Stimulated activated CD8-positive, alpha-beta memory T cell treated with anti-CD3 and anti-CD28 coated beads, Interleukin-4, amount 100 ng/mL, for 1 hour (primary cell): ENCODE measurements at places on chromosomes 3 and 15.

GRCh38 chr15:97013491-97013890 lies 683.0 kb downstream of the NR2F2 start:
- no peak for DNase-seq

GRCh38 chr15:97984157-97984556 lies 23.7 kb downstream of the ARRDC4 start:
- no peak for DNase-seq

DNA sequence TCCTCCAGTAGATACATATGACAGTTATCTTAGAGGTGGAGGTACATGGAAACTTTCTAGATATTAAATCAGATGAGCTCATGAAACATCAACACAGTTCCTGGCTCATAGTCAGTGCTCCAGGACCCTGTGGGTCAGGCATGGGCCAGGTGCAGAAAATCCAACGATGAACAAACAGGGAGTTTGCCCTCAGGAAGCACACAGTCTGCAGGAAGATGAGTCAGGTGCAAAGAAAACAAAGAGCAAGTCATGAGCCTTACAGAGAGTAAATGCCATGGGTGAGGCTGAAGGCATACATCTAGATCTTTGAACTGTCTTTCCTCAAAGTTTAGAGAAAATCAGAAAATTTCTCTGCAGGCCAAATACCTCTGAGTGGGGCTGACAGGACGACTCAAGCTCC lies 184.2 kb upstream of the TPM1 start:
- DNase-seq = no peak

GRCh38 chr3:38317192-38317759 lies 29.3 kb upstream of the XYLB start:
- DNase-seq = no peak

DNA sequence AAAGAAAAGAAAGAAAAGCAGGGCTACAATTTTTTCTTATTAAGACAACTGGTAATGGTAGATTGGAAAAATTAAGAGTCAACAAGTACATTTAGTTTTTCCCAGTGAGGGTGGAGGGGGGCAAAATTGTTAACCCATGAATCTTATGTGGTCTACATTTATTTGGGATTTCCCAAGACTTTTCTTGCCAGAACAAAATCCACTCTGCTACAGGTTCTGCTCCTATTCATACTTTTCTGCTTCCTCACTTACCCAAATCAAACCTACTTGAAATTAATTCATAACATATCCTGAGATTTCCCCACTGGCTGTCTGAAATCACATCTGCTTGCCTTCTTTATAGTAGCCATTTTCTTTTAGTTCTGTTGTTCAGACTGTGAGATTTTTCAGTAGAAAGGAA lies 41.1 kb downstream of the VGLL3 start:
- DNase-seq = no peak

DNA sequence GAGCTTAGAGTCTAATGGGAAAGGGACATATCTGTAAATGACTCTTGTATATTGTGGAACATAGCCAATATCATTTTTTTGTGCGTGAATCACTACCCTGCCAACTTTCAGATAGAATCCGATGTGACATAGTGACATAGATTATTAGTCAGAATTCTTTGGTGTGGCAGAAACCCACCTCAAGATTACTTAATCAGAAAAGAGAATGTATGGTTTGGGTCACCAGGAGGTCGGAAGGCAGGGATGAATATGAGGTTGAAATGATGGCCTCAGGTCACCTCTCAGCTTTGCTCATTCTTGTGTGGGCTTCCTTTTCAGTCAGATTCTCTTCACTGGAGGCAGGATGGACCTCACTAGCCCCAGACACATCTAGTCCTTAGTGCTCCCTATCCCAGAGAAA lies 41.4 kb downstream of the SNAPC5 start:
- DNase-seq = no peak

- no peak for DNase-seq
These were observed 13.6 kb upstream of the CSK start for GRCh38 chr15:74768099-74768770.

DNA sequence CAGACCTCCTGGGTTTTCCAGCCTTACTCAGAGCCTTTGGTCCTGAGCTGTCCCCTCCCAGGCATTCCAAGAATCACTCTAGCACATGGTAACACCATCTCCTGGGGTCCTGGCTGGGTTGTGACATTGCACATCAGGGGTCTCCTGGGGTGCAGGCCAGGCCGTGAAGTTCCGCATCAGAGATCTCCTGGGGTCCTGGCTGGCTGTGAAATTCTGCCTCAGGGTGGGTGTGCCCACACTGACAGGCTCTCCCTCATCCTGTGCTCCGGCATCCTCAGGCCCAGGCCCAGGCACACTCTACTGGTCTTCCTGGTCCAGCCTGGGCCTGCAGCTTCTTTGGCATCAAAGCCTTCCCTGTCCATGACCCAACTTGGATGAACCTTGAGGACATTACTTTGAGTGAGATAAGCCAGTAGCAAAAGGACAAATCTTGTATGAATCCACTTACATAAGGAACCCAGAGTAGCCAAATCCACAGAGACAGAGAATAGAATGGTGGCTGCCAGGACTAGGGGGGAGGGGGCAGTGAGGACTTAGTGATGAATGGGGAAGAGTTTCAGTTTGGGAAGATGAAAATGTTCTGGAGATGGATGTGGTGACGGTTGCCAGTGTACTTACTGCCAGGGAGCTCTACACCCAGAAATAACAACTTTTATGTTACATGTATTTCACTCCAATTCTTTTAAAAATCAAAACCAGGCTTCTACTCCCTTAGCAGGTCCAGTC lies 49.1 kb upstream of the KLF13 start:
- no peak for DNase-seq

GRCh38 chr15:82108489-82109078 lies 62.8 kb upstream of the MEX3B start:
- peak; percentile 13 for DNase-seq

DNA sequence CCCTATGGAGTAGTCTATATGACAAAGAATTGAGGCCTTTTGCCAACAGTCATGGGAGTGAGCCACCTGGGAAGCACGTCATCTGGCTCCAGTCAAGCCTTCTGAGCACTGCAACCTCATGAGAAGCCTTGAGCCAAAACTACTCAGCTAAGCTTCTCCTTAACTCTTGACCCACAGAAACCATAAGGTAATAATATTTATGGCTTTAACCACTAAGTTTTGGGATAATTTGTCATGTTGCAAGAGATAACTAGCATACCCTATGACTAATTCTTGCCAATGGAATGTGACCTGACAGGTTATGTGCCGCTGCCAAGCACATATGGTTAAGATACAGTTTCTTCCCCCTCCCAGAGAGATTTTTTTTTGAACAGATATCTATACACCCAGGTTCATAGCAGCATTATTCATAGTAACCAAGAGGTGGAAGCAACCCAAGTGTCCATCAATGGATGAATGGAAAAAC lies 11.8 kb upstream of the SLC6A11 start:
- no peak for DNase-seq

- DNase-seq = no peak
These were observed 138.9 kb downstream of the ZIC4 start for GRCh38 chr3:147267434-147267833.

GRCh38 chr3:106386050-106386449 lies 517.2 kb upstream of the CBLB start:
- DNase-seq = no peak

GRCh38 chr15:47726399-47726823 lies 9.1 kb downstream of the SEMA6D start:
- DNase-seq = no peak

GRCh38 chr15:84103345-84103744 lies 132.2 kb upstream of the GOLGA6L4 start:
- no peak for DNase-seq

- DNase-seq = no peak
These were observed 110.8 kb upstream of the NDN start for GRCh38 chr15:23797747-23798446.

GRCh38 chr3:127035677-127036076 lies 52.8 kb downstream of the PLXNA1 start:
- no peak for DNase-seq

GRCh38 chr15:41829959-41830646 lies 2.2 kb downstream of the JMJD7 start:
- DNase-seq = no peak

DNA sequence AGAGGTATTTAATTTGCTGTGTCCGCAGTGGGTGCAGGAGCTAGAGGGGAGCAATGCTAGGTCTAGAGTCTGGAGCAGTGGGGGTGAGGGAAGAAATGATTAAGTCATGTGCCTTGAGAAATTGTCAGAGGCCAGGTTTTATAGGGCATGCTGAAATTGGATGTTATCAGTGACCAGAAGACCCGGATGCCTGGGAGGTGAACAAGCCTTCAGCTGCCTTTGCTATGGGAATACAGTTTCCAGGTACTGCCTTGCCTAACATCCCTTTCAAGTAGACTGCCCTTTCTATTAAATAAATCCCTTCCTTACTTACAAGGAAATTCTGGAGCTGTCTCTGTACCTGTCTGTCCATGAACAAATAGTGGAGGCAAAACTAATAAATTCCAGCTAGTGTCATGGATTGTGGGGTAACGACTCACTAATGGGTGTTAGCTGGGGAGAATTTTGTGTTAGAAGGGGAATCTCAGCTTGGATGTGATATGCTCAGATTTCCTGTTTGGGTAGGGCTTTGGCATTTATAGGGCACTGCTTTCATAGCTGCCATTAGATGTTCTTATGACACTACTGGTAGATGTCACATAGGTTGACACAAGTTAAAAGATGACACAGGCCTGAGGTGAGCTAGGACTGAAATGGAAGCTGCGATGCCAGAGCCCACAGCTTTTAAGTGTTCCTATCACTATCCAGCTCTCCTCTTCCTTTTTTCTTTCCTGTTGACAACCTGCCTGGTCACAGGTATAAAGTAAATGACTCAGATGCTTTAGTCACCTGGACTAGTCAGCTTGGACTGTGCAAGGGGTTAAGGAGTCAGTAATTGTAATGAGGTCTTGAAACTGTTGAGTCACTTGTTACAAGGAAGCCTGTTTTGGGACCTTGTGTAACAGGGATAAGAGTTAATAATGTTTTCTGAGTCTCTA lies 21.3 kb downstream of the CHD2 start:
- no peak for DNase-seq

DNA sequence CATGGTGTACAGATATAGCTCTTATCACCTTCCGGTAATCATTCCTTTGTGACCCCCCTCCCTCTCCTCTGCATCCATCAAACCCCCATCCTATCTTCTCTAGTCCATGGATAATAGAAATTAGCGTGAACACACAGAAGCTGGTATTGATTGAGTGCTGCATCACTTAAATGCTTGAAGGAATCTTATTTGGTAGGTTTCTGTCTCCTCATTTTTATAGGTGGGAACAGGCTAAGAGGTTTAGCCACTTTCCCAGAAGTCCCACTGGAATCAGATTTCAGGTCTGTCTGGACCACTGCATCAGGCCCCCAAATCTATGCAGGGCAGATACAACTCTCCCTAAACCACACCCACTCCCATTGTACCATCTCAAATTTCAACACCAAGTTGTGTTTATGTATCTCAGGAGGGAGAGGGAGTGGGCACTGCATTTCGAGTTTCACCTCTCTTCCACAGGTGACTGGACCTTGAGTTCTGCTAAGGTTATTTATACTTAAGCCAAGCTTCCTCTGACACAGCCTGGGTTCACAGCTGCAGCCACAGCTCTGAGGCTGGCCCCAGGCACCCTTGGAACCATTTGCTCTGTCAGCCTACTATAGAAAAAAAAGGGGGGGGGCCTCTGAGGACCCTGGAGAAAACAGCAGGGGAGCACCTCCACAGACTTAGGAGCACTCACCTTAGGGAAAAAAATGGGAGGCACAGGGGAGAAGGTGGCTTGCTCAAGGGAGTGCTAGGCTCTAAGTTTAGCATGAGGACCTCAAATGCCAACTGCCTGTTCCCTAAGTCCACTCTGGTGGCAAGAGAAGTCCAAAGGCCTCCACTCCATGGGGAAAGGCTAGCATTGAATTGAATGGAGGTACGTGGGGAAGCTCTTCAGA lies 2.1 kb upstream of the NMB start:
- DNase-seq = no peak

DNA sequence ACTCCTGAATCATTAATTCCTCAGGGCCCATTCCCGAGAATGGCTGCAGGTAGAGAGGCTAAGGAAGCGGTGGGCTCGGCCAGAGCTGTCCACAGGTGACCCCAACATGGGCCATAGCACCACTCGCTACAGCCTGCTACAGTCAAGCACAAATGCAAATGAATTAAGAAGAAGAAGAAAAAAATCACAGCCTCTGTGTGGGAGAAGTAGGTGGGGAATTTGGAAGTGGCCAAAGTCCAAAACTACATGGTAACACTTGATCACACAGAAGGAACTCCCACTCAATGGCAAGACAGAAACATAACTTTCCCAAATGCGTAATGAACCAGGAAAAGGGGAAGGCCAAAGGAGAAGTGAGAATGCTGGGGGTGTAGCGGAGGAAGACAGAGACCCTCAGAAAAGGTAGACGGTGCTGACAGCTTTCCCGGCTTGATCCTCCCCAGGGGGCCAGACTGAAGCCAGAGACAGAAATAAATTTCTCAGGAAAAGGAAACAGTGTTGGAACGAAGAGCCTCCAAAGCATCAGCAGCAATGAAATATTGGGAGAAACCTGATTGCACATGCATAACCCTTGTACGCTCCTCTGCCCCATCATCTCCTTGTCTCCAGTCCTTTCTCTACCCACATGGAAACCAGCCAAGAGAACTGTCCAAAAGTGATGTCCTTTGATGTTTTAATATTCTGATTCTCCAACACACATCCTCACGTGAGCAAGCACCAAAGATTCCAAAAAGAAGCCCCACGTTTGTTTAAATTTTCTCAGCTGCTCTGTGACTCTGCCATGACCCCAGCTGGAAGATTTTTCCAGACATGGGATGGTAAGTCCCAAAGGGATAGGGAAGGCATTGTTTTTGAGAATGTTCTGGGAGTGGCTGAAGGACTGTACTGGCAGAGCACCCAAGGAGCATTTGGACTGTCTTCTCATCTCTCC lies 107.6 kb downstream of the OXNAD1 start:
- DNase-seq = no peak

GRCh38 chr3:135192929-135193328 lies 397.9 kb downstream of the EPHB1 start:
- DNase-seq = no peak

- no peak for DNase-seq
These were observed 22.2 kb downstream of the CFAP100 start for GRCh38 chr3:126416943-126417342.

DNA sequence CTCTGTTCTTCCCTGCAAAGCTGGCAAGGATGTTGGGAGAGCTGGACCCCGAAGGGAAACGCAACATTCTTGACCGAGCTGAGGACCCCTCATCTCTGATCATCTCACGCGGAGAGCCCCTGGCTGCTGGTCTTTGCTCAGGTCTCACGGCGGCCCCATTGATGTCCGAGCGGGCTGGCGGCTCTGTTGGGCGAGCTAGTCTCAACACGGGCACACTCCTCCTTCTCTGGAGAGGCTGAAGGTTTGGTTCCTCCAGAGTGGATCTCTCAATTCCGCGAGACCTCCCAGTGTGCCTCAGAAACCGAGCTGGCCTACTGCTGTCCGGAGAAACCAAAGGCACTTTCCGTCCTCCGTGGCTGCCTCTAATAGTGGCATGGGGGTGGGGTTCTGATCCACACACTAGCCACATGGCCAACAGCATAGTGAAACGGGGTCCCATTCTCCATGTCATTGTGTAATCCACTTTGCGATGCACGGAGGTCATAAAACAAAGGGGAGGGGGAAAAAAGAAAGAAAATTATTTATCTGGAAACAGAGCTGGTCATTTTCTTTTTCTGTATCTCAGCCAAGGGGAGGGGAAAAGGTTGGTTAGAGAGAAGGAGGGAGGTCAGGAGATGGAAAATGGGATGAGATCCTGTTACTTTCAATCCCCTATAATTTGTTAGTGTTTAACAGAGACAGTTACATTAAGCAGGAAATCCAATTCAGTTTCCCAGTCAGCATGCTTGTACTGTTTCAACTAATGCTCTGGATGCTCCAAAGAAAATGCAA lies 1.3 kb downstream of the CCDC80 start:
- DNase-seq = no peak

- no peak for DNase-seq
These were observed 188.1 kb downstream of the CHST2 start for GRCh38 chr3:143307613-143308183.
